ENCODE measurements at places on chromosomes 6 and 20.

DNA sequence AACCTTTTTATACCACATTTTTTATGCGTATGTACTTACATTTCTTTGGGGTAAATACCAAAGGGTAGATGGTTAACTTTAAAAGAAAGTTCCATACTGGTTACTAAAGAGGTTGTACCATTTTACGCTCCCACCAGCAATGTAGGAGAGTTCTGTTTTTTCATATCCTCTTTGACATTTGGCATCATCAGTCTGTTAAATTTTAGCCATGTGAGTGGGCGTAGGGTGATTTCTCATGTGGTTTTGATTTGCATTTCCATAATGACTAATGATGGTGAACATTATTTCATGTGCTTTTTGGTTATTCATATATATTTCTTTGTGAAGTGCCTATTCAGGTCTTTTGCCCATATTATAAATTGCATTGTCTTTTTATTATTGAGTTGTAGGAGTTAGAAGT lies 194.2 kb downstream of the PRL start:
- DNase-seq: no peak

DNA sequence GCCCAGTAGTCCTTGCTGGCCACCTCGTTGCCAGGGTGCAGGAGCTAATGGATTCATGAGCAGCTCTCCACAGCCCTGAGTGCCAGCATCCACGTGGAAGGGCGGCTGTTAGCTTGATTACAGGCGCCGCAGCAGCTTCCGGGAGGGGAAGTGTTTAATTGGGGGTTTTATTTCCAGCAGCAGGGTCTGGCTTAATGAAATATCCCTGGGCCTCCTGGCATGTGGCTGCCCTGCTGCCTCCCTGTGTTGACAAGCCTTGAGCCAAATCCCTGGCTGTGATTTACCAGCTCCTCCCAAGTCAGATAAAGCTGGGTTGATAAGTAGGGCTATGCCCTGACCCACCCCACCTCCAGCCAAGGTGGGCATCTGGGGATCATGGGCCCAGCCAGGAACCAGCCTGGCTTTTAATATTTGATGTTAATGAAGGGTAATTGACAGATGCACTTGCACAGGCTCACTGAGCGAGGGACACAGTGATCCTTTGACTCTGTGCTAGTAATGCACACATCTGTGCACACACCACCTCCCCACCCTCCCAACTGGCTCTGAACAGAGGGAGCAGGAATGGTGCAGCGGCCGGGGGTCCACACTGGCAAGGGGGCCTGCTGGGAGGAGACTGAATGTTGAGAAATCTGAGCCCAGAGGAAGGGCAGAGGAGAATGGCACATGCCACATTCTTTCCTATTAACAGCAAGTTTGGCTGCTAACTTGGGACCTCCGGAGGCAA lies 13.6 kb downstream of the GLP1R start:
- DNase-seq: no peak

- no peak for DNase-seq
Observed at GRCh38 chr6:106913111-106913510, 61.4 kb downstream of the CD24 start.

DNA sequence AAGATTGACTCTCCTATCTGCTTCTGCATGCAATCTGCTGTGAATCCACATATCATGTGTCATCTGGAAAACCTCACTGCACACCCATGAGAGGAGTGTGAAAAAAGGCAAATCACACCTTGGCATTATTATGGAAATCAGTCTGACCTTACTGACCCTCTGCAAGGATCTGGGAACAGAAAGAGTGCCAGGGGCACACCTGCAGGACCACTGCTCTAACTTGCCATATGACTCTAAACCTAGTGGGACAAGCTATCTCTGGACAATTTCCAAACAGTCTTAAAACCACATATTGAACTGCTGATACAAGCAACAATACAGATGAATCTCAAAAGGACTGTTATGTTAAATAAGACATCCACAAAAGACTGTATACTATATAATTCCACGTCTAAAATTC lies 50.3 kb downstream of the ABHD12 start:
- no peak for DNase-seq

GRCh38 chr6:150631283-150631983 lies 31.7 kb downstream of the PLEKHG1 start:
- no peak for DNase-seq

GRCh38 chr6:48825501-48826151 lies 637.4 kb downstream of the MMUT start:
- DNase-seq: no peak

- no peak for DNase-seq
Observed at GRCh38 chr6:145569140-145569539, 166.2 kb downstream of the EPM2A start.

- no peak for DNase-seq
Observed at GRCh38 chr20:52078289-52078688, 113.3 kb downstream of the ZFP64 start.

DNA sequence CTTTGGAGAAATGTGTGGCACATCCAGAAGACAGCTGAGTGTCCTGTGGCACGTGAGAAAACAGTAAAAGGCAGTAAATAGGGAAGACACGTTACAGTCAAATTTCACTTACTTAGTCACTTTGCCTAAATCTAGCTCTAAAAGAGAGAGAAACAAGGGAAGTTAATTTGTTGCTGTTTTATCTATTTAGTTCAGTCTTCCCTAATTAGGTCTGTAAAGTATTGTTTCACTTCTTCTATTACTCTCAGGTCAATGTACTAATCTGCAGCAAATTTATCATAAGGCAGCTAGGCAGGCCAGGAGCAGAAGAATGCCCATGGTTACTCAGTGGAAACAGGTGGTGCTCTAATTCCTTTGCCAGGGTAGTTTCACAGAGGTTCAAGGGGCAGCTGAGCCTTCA lies 124.3 kb upstream of the CNR1 start:
- DNase-seq: no peak

DNA sequence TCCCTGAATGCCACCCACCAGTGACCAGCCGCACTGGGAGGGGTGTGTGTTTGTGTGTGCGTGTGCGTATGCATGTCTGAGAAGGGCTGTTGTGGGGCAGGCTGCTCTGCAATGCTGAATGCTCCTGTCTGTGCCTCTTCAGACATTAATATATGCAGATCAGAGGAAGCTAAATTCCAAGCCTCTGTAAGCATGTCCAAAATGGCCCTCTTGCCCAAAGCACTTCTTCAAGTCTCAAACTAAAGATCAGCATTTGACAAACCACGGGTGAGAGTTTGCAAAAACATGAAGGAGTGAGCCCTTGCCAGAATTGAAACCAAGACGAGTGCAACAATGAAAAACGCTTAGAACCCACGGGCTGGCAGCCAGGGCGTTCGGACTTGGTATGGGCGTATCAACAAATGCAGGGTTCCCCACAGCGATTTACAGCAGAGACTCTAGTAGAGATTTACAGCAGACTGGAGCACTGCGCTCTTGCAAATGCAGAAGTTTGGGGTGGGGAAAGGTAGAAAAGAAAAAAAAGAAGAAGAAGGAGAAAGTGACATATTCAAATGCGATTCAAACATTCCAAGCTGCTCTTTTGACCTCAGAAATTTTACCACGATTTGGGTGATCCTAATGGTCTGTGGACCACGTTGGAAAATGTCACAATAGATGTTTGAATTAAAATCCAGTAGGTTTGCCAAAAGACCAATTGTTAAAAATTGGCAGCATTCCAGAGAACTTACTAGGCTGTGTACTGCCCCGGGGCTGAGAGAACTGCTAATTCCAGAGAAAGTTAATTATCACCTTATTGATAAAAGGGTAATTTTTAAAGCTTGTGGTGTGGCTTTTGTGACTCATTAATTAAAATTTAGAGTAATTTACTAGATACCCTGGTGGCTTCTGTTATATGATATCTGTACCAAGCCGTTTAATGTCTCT lies 3.5 kb downstream of the SCML4 start:
- DNase-seq: no peak

DNA sequence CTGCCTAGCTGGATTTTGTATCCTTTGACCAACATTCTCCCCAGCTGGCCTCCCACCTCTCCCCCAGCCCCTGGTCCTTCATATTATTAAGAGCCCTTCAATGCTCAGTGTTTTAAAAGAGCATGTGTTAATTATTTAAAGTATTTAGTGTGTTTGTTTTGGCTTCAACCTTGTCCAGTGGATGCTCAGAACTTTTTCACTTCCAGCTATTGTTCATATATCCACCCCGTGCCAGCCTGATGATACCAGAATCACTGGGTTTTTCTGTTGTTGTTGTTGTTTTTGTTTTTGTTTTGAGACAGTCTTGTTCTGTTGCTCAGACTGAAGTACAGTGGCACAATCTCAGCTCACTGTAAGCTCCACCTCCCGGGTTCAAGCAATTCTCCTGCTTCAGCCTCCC lies 30.4 kb upstream of the SNX9 start:
- no peak for DNase-seq

DNA sequence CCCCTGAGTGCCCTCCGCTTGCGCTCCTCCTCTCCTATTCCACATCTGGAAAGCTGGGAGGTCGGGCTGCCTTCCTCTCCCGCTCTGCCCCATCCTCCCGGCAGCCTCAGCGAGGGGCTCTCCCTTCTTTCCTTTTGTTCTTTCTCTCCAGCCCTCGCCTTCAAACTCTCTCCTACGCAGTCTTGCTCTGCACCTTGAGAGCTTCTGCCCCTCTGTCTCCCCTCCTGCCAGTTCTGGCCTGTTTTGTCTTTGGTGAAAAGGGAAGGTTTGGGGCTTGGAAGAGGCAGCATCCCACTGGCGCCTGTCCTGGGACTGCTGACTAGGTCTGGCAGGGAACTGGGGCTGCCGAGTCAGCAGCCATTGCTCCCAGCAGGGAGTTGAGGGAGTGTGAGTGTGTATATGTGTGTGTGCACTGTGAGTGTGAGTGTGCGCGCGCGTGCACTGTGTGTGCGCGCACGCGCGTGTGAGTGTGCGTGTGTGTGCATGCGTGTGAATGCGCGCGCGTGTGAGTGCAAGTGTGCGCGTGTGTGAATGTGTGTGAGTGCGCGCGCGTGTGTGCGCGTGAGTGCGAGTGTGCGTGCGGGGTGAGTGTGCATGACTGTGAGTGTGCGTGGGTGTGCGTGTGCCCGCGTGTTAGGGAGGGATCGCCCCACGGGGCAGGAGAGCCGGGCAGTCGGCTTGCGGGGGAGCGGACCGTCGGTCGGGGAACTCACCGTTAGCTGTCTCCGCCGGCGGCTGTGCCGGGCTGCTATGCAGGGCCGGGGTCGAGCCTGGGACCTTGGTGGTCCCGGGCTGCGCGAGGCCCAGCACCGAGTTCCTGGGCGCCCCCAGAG lies 523 bp downstream of the CPXM1 start:
- no peak for DNase-seq

- DNase-seq: peak; percentile 78
Observed at GRCh38 chr6:111997078-111997852, 56.6 kb upstream of the CCN6 start.

DNA sequence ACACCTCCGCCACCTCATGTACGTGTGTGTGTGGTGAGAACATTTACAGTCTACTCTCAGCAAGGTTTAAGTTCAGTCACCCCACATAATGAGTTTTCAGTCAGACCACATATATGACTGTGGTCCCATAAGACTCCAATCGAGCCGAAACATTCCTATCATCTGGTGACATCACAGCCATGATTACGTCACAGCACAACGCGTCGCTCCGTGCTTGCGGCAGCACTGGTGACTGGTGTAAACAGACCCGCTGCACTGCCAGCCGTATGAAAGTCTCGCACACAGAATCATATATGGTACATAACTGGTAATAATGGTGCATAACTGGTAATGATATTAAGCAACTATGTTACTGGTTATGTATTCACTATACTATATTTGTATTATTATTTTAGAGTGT lies 150.7 kb downstream of the DLL1 start:
- DNase-seq: no peak

GRCh38 chr20:53269380-53269779 lies 297.2 kb downstream of the TSHZ2 start:
- DNase-seq: no peak

DNA sequence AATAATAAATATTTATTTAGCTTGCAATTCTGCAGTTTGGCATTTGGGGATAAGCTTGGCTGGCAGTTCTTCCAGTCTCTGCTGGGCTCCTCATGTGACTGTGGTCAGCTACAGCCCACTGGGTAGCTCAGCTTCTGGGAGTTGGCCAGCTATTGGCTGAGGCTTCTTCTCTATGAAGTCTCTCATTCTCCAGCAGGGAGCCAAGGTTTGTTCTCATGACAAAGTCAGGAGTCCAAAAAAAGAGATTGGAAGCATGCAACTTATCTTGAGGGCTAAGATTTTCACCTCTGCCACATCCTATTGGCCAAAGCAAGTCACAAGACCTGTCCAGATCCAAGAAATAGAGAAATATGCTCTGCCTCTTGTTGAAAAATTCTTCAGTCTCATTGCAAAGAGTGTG lies 94.6 kb downstream of the SNAP25 start:
- no peak for DNase-seq

- DNase-seq: no peak
Observed at GRCh38 chr6:27862396-27863066, 49.7 kb downstream of the OR2B2 start.

GRCh38 chr6:162178266-162178665 lies 549.3 kb downstream of the PRKN start:
- DNase-seq: no peak

- peak; percentile 45 for DNase-seq
Observed at GRCh38 chr6:96391776-96392360, 129.7 kb upstream of the UFL1 start.

DNA sequence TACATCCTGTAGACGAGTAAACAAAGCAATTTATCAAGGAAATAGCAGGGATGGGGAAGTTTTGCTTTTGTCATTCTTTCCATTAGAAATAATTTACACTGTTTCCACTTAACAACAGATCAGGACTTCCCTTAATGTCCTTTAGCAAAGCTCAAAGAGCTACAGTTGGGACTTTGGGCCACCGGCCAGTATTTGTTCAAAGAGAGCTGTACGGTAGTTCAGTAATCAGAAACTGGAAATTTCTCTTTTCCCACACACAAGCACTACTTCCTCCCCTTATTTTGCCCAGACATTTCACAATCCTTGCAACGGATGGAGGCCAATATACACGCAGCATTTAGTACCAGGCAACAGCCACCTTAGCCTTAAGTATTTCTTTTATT lies 12.1 kb upstream of the HINT3 start:
- no peak for DNase-seq

GRCh38 chr6:154229786-154230185 lies 126.8 kb downstream of the IPCEF1 start:
- DNase-seq: no peak

- DNase-seq: no peak
Observed at GRCh38 chr20:20535051-20535450, 167.1 kb downstream of the INSM1 start.

DNA sequence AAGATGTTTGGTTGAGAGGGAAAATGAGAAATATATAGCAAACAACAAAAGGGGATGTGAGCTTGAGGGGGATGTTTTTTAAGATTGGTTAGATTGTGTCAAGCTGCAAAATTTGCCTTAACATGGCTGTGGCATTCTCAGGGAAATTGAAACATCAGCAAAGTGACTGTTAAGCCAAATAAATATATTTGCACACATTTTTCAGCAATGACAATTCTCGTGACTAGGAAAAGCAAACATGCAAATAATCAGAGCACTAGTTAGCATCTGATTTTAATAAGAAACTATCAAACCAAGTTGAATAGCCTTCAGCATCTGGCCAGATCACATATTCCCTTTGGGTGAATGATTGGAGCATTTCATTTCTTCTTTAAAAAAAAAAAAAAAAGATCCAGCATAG lies 262.8 kb downstream of the TBC1D7 start:
- no peak for DNase-seq

- DNase-seq: peak; percentile 84
Observed at GRCh38 chr6:32970413-32971241, 2.2 kb downstream of the BRD2 start.

Measured in endothelial cell (in vitro differentiated cells).